IPS DF 6.9 (cell line): ENCODE measurements at places on chromosomes 4 and X.

DNA sequence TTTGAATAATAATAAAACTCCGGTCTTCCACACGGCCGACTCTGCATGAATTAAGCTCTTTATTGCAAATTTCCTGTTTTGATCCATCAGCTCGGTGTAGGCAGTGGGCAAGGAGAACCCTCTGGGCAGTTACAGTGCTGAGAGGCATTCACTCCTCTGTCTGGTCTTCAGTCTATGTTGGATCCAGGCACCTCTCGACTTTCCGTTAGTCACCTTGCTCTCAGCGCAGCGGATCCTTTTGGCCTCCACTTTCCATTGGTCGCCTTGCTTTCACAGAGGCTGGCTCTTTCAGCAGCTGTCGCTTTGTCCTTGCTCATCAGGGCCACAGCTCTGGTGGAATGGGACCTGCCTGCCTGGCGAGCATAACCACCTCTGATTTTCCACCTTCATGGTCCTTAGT lies 52.9 kb downstream of the TRMT44 start:
- DNase-seq, result no peak

GRCh38 chr4:114108869-114109268 lies 129.4 kb upstream of the ARSJ start:
- no peak for DNase-seq

GRCh38 chr4:173461170-173461569 lies 62.3 kb upstream of the SCRG1 start:
- DNase-seq, result no peak

GRCh38 chrX:24396236-24396930 lies 35.9 kb downstream of the SUPT20HL1 start:
- DNase-seq, result no peak

- no peak for DNase-seq
Observed at GRCh38 chrX:76148041-76148665, 24.7 kb upstream of the PBDC1 start.

- DNase-seq, result peak; percentile 47
Observed at GRCh38 chrX:119118780-119119395, 8.7 kb downstream of the KIAA1210 start.

- no peak for DNase-seq
Observed at GRCh38 chr4:121072224-121073003, at the start of gene NDNF. Gene NDNF (minus strand): TSS chr4:121072535. CDS start chr4:121045837, 26,698 bp downstream.

DNA sequence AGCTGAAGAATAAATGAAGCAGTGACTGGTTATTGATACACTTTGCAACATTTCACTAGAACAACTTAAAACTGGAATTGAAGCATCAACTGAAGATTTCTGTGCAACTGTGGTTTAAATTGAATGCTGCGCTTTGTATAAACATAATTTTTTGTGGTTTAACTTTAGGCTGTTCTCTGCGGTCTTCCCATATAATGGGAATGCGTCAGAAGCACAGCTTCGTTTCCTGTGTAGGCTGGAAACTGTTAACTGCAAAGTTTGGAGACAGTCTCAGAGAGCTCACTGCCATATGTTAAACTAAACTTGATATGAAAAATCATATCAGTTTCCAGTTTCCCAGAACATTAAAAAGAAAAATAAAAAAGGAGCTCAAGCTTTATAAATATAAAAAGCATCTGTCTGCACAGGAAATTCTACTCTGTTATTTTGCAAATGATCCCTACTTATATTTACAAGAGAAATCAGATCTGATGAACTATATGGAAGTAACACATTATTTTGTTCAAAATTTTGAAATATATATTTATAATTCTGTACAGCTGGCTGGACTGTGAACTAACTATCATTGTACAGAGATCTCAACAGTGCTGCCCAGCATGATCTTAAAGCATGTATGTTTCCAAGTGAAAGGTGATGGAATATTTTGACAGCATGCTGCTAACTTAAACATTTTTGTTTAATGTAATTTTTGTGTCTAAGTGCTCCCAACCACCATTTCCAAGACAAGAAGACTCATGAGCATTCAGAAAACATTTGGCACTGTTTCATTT lies 139.9 kb downstream of the NDST3 start:
- no peak for DNase-seq

- no peak for DNase-seq
Observed at GRCh38 chr4:656436-657337, 17.4 kb downstream of the ATP5ME start.

DNA sequence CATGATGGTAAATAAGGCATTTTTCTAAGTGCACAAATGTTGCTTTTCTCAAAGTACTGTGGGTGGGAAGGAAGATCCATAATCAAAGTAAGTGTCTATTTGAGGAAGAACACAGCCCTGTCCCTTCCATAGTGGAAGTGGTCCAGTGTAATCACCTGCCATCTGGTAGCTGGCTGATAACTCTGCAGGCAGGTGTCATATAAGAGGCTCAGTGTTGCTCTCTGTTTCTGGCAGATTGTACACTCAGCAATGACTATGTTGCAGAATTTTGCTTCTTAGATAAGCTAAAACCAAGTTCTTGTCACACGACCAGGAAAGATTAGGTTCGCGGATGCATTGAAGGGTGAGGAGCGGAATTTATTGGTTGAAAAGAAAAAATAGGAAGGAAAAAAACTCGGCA lies 20.9 kb downstream of the SAGE1 start:
- DNase-seq, result no peak

DNA sequence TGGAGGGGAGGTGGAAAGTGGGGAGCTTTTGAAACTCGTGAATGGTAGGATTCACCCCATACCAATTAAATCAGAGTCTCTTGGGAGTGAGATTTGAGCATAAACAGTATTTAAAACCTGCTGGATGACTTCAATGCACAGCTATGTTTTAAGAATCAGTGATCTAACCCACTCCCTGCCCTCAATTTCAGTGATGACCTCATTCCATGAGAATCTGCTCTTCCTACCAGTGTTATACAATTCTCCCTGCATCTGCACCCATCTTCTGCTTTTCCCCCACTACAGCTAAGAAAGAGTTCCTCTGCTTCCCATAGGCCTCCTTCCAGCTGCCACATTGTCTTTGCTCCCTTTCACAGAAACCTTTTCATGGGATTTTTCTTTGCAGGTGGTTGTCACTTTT lies 18.3 kb upstream of the H2AZ1 start:
- DNase-seq, result no peak

GRCh38 chrX:23935106-23935505 lies 27.3 kb downstream of the CXorf58 start:
- no peak for DNase-seq

- no peak for DNase-seq
Observed at GRCh38 chrX:132651421-132652086, 162.7 kb upstream of the MBNL3 start.

DNA sequence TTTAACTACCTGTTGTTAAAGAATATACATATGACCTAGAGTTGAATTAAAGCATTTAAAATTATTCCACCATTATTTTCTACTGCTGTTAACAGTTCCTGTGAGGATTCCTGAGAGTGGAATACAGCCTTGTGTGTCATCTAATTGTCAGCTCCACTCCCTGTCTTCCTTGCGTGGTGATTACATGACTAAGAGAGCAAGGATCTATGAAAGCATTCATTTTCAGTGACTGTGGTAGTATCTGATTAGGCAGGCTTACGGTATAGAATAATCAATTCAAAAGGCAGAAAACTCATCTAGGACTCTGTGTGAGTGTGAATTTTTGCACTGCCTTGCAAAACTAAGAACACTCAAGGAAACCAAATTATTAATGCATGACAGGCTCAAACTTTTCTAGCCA lies 577.8 kb downstream of the SH3BGRL start:
- no peak for DNase-seq

DNA sequence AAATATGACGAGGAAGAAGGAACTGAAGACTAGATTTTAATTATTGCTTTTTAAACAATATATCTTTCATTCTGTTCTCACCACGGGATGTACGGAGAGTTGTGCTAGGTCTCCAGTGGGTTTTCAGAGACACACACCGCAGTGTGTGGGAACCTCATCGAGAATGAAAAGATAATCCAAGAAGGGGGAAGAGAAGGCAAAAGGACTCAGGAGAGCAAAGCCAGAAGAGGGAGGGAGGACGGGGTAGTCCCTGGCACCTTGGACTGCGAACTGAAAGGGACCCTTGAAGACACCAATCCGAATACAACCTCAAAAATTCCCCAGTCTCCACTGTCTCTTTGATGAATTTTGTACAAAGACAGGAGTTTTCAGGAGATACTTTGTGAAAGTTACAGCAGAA lies 932 bp upstream of the LEF1 start:
- no peak for DNase-seq

DNA sequence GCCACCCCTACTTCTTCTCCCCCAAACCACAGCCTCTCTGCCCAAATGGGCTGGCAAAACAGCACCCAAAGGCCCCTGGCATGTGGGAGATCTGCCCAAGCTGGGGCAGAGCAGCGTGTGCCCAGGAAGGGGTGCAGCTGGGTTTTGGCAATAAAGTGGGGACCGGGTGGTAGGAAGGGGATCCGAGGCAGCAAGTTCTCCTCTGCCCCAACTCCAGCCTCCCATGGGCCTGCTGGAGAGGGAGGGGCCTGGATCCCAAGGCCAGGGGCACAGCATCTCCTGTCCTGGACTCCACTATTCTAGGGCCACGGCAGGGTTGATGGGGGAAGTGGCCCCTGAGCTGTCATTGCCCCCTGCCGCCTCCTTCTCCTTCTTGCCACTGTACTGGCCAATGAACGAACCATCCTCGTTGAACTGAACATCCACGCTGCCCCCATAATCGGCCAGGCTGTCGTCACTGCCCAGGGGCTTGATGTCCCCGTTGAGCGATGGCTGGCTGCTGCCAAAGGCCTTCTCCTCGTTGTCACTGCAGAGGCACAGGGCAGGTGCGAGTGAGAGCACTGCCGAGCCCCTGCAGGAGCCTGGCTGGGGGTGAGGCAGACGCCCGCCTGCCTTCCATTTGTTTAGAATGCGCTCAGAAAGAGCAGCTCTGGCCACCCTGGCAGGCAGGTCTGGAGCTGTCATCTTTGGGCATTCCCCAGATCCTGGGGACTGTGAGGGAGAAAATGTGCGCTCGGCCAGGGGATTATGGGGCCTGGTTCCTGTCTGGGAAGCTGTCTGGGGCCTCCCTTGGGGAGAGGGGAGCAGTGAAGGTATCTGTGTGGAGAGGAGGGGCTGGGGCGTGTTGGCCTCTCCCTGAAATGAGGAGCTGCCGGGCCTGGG lies 23.4 kb downstream of the L1CAM start:
- DNase-seq, result no peak

- DNase-seq, result peak; percentile 29
Observed at GRCh38 chr4:156971676-156972378, at the start of gene PDGFC. Gene PDGFC (minus strand): TSS chr4:156971799. CDS start chr4:156970903, 896 bp downstream.

DNA sequence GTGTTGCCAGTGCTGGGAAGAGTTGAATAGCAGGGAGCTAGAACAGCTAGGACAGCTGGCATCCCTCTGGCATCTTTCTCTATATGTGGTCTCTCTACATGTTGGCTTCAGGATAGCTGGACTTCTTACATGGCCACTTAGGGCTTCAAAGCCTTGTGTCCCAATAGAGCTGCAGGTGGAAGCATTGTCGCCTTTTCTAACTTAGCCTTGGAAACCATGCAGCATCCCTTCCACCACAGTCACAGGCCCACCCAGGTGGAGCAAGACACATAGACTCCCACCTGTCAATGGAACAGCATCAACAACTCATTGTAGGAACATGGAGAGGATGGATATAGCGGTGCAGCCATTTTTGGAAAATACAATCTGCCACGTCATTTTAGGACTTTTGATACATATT lies 149.0 kb downstream of the AASDH start:
- DNase-seq, result no peak

DNA sequence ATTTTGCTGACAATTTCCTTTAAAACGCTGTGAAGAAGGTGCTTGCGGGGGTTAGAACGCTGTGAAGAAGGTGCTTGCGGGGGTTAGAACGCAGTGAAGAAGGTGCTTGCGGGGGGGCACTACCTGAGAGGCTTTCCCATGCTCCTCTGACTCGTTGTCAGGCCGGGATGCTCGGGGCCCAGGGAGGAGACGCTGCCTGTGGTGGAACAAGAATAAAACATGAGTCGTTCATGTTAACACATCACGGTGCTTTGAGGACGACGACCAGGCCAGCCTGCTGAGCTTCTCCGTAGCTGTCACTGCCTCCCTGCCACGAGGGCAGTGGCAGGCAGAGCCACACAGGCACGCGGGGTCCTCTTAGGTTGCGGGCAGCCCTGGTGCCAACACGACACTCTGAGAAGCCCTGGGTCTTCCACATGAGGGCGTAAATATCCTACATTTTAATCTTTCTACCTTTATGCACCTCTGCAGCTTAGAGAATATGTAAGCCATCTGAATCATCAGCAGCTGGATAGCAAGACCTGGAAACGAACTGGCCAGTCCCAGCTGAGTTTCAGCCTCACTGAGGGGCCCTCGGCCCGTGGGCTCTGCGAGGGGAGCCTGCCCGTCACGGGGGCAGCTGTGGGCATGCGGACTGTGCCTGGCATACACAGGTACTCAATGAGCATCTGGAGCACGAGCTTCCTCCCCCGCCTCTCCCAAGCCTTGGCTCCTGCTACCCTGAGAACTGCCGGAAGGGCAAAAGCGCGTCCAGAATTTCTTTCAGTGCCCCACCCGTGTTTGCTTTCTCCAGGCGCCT lies 47.0 kb downstream of the FGFRL1 start:
- no peak for DNase-seq

GRCh38 chr4:110472583-110473329 lies 3.2 kb upstream of the ENPEP start:
- peak; percentile 66 for DNase-seq

GRCh38 chr4:86007042-86007441 lies 352.8 kb downstream of the MAPK10 start:
- no peak for DNase-seq

DNA sequence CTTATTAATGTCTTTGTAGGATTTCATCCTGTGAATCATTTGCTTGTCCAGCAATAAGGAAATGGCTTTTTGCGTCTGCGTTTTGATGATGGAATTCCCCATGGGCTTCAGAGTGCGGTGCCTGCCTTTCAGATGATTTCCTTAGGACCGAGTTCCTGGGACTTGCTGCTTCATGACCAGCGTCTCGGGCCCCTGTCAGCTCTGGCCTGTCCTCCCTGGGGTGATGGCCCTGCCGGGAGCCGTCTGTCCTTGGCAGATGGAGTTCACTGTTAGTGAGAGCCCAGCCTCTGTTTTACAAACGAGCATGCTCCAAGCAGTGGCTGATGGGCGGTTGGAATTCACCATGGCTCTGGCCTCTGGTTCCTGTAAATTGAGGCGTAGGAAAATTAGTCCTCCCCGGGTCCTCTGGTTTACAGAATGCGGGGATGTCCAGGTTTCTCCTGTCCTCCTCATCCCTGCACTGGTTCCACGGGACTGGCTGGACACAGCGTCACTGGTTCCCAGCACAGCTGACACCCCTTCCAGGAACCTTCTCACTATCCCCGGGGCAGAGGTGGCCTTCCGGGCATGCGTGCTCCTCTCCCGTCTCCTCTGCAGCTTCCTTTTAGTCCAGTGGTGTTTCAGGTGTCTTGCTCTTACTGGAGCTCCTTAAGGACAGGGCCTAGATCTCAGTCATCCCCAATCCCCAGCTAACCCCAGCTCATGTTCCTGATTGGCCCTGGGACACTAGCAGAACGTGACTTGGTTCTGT lies 34.9 kb downstream of the TBC1D14 start:
- DNase-seq, result no peak

DNA sequence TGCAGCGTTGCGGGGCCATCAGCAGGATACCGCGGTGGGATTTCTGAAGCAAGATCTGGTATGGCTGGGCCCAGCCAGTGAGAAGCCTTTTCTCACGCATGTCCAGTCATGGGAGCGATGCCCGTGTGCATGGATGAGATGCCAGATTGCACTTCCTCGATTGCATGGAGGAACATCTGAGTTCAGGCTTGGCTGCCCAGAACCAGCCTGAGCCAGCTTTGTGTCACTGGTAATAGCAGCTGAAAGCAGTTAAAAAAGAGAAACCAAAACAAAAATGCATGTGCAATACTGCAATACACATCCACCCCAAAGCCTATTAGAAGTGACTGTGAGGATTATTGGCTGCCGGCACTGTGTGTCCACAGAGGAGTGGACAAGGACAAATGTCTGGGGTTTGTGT lies 59.3 kb downstream of the PSAPL1 start:
- DNase-seq, result no peak
